ENCODE measurements at places on chromosomes 6 and 20.
A peak's percentile ranks its signal among the peaks of the same experiment; 100 is the strongest.

- no peak for DNase-seq
These were observed 40.7 kb downstream of the RGS17 start for GRCh38 chr6:153090241-153090930.

DNA sequence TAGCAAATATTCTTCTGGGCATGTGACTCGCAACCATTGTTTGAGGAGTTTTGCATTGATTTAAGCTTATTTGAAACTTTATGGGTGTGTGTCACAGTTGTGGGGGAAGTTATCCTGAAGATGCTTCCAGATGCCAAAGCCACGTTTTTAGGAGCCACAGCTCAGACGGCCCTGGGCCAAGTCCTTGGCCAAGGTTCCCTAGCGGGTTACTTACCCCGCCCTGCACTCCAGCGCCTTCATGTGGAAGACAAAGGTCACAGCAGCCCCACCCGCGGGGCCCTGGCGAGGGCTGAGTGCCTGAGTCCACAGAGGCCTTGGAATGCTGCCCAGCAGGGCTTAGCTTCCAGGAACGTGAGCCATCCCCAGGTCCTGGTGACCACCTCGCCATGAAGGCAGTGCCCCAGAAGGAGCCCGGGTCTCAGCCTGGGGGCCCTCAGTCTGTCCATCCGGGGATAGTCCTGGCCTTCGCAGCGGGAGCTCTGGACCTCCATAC lies 308.3 kb downstream of the CDH4 start:
- no peak for DNase-seq

DNA sequence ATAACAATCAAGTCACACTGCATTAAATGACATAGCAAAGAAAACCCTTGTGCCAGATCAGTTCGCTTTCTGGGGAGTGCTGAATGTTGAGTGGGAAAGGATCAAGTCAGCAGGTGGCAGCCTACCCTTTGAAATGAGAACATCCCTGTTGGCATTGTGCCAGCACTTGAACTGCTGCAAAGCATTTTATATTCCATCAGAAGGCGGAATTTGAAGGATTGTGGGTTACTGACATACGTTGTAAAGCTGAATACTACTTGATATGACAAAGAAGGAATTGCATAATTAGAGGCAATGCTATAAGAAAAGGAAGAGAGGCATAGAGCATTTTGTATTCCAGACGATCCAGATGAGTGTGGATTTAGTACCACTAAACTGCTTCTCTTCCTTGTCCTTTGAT lies 26.5 kb downstream of the BCKDHB start:
- peak; percentile 9 for DNase-seq

DNA sequence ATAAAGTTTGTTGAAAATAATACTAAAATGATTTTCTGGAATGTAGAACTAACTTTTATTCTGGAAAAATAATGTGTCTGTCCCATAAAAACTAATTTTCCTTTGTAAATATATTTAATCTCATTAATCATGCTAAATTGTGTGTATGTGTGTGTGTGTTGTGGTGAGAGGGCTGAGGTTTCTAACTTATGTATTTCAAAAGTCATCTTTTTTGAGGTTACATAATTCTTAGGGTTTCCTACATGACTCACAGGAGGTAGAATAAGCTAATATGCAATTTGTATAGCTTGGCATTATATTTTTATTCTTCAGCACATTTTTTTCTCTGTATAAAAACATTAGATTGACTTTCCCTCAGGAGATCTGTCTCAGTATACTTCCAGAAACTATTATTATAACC lies 64.1 kb upstream of the CLVS2 start:
- DNase-seq: no peak

DNA sequence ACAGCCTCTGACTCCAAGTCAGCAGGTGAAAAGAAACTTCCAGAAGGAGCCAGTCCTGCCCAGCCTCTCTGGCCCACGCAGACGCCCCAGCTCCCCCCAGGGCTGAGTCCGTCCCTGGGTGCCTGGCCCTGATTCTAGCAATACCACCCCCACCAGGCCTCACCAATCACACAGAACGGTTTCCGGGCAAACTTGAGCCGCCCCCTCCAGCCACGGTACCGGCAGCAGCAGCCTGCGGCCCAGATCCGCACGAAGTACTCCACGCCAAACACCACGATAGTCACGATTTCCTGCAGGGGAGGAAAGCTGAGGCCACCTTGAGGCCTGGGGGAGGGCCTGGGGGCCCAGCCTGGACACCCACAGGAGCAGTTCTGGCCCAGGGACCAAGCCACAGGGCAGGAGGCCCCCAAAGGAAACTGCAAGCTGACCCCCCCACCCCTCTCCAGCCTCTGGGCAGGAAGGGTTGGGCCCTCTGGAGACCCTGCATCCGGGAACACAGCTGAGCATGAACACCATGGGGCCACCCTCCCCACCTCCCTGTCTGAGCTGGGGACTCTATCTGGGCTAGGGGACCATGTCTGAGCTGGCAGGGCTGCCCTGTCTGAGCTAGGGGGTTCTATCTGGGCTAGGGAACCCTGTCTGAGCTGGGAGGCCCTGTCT lies 27.2 kb downstream of the KCNQ2 start:
- no peak for DNase-seq

GRCh38 chr20:11378252-11378651 lies 539.4 kb upstream of the BTBD3 start:
- DNase-seq: no peak

GRCh38 chr20:44091026-44091425 lies 96.0 kb downstream of the JPH2 start:
- no peak for DNase-seq

DNA sequence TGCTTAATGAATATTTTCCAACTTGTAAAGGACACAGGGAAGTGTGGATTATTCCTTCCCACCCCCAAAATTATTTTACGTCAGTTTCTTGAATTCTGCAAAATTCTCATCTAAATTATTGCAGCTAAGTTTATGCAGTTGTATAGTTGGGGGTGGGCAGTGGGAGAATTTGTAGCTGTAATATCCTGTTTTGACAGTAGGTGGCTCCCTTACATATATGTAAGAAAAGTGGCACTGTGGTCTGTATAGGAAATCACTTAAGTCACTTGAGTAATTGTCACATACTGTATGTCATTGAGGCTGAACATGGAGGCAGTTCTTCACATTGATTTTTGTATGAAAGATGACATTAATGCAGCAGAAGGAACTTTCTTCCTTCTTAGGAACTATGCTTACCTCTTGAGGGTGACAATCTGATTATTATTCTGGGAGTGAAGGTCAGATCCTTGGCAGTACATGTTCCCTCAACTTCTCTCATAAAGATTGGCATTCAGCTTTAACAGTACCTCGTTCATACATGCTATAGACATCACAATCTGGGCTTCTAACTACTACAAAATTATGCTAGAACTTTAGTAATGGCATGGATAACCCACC lies 14.6 kb upstream of the CFAP206 start:
- DNase-seq: peak; percentile 36

Data from activated naive CD4-positive, alpha-beta T cell treated with Interleukin-2 at 50 U/mL for 16 hours (primary cell).